ENCODE measurements at places on chromosomes 16 and 17. TPM values are rescaled to one million over a fixed set of nuclear protein-coding genes. Genes with fewer than 3 reads are reported as not detected.

SLC5A10 gene
- 0.68 TPM for total RNA-seq

GDPD3 gene
- total RNA-seq, result 13.1 TPM

IL34 gene
- 187 TPM for total RNA-seq

GRCh38 chr16:79707876-79708275 is 107.3 kb upstream of the MAF start:
- no peak overlapping the region for H3K4me3 ChIP-seq
- peaks cover 7% of the 10 kb centered on the region for H3K4me1 ChIP-seq
- H3K27ac ChIP-seq, result no peak overlapping the region
- no peaks in the 10 kb centered on the region for H3K36me3 ChIP-seq
- H3K27me3 ChIP-seq, result no peaks in the 10 kb centered on the region

GRCh38 chr16:83198977-83199376 is 572.2 kb downstream of the CDH13 start:
- H3K4me3 ChIP-seq, result no peak overlapping the region
- no peaks in the 10 kb centered on the region for H3K36me3 ChIP-seq
- H3K4me1 ChIP-seq, result no peaks in the 10 kb centered on the region
- DNase-seq, result no peak

- H3K27ac ChIP-seq, result no peak overlapping the region
- peaks cover 23% of the 10 kb centered on the region for H3K4me1 ChIP-seq
- H3K36me3 ChIP-seq, result no peaks in the 10 kb centered on the region
- no peak overlapping the region for H3K4me3 ChIP-seq
Observed at GRCh38 chr16:66899310-66899944, 19.1 kb downstream of the PDP2 start.

- no peaks in the 10 kb centered on the region for H3K27me3 ChIP-seq
- no peak overlapping the region for H3K4me3 ChIP-seq
- H3K27ac ChIP-seq, result no peak overlapping the region
- no peaks in the 10 kb centered on the region for H3K4me1 ChIP-seq
- H3K36me3 ChIP-seq, result no peaks in the 10 kb centered on the region
Observed at GRCh38 chr17:12907477-12907876, 110.3 kb downstream of the ELAC2 start.

- H3K4me3 ChIP-seq, result no peak overlapping the region
- H3K27ac ChIP-seq, result no peak overlapping the region
- H3K4me1 ChIP-seq, result peaks cover 42% of the 10 kb centered on the region
- H3K27me3 ChIP-seq, result peaks cover 9% of the 10 kb centered on the region
Observed at GRCh38 chr16:84916850-84917249, 94.5 kb downstream of the ZDHHC7 start.

DNA sequence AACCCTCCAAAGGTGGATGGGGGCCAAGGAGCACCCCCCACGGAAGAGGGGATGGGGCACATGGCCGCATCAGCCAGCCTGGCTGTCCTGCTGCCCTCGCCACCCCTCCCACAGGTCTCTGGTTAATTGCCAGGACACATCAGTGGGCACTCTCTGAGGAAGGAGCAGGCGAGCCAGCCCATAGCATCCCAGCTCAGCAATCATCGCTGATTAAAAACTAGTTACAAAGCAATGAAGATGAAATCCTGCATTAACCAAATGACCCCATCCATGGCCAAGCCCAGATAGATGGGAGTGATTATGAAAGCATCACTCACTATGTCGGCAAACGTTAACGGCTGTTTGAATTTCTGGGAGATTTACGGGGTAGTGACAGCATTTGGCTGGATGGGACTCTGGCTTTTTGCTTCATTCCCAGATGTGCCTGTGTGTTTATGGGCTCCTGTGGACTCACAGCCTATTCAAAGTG is 45.3 kb downstream of the CCDC182 start:
- no peak overlapping the region for H3K4me3 ChIP-seq
- H3K36me3 ChIP-seq, result no peaks in the 10 kb centered on the region

DNA sequence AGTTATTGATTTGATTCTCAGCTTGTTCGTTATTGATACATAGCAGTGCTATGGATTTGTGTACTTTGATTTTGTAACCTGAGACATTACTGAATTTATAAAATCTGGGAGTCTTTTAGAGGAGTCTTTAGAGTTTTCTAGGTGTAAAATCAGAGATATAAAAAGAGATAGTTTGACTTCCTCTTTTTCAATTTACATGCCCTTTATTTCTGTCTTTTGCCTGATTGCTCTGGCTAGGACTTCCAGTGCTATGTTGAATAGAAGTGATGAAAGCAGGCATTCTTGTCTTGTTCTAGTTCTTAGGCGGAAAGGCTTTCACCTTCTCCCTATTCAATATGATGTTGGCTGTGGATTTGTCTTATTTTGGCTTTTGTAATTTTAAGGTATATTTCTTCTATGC is 106.2 kb downstream of the PHKB start:
- no peak overlapping the region for H3K4me3 ChIP-seq
- no peak overlapping the region for H3K27ac ChIP-seq
- DNase-seq, result no peak
- H3K27me3 ChIP-seq, result no peaks in the 10 kb centered on the region

DNA sequence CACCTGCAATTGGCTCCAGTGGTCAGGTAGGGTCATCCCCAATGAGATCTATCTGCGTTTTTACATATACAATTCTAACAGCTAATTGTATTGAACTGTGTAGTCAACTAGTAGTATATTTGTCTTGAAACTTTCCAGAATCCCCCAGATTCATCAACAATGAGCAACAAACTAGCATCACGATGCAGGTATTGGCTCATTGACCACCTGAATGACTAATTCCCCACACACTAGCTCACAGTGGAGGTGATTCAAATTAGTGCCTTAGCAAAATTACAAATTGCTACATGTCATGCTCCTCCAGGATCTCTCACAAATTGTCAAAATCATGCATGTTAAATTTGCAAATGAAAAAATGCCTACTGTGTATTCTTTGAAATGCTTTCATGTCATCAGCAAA is 62.8 kb upstream of the MPHOSPH6 start:
- no peaks in the 10 kb centered on the region for H3K36me3 ChIP-seq
- H3K4me1 ChIP-seq, result no peaks in the 10 kb centered on the region
- H3K27me3 ChIP-seq, result no peaks in the 10 kb centered on the region
- DNase-seq, result no peak
- no peak overlapping the region for H3K4me3 ChIP-seq

- H3K27me3 ChIP-seq, result peaks cover 3% of the 10 kb centered on the region
- no peak overlapping the region for H3K27ac ChIP-seq
- no peak overlapping the region for H3K4me3 ChIP-seq
- DNase-seq, result no peak
- no peaks in the 10 kb centered on the region for H3K4me1 ChIP-seq
Observed at GRCh38 chr17:9183306-9183705, 162.0 kb downstream of the NTN1 start.
